ENCODE measurements at places on chromosomes 16 and 17.

DNA sequence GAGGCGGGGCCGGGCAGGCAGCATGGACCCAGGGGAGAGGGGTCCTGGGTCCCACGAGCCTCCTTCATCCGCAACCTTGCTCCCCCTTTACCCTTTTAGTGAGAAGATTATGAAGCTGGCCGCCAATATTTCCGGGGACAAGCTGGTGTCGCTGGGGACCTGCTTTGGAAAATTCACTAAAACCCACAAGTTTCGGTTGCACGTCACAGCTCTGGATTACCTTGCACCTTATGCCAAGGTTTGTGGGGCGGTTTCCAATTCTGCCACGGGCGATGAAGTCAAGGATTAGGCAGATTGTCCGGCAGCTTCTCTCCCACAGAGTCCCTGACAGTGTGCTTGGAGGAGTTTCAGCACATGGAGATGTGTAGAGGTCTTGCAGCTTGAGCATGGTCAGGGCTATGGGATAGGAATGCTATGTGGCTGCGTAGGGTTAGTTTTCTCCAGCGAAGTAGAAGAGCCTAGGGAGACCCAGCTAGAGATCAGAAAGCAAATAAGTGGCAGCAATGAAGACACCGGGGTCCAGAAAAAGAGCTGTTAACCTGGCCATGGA, 598 bp downstream of the NIP7 start:
- no peak for DNase-seq

GRCh38 chr17:66301864-66302741, at the start of gene PRKCA:
TSS of gene PRKCA (plus strand) at chr17:66302613.
- peak; percentile 37 for DNase-seq

GRCh38 chr17:66250686-66251085, 21.5 kb upstream of the APOH start:
- no peak for DNase-seq

GRCh38 chr16:27458258-27458657, 56.3 kb downstream of the IL21R start:
- DNase-seq = no peak

DNA sequence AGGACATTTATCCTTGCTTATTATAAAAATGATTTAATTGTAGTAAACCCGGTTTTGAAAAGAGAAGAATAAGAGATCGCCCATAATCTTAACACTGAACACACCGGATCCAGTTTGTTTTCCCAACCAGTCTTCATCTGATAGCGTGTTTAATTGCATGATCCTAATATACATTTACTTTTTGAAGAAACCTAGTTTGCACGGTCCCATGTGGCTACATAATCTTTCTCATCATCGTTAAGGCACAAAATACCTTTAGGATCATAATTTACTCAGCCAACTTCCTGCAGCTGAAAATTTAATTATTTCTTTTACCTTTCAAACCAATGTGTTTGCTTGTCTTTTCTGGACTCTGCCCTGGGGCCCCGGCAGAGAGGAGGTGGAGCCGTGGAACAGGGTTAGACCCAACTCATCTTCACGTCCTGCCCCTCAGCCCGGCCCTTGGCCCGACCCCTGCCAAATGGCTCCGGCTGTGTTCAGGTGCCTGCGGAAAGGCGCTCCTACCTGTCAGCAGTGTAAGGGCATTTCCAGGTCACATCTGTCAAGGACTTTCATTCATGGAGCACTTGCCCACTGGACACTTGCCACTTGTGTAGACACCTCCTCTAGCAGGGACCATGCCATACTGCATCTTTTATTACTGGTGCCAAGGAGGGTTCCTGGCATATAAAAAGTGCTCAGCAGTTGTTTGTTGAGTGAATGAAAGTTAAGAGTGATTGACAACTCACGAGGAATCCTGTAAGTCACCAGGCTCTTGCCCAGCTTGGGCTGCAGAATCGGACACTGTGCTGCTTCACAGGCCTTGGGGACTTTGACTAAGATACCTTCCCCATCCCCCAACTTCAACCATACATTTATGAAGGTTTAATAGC, 28.6 kb downstream of the SMARCE1 start:
- no peak for DNase-seq

- no peak for DNase-seq
These were observed 12.2 kb upstream of the SLX4 start for GRCh38 chr16:3623642-3624041.

GRCh38 chr16:77435272-77435820, 512 bp upstream of the ADAMTS18 start:
- DNase-seq = no peak

DNA sequence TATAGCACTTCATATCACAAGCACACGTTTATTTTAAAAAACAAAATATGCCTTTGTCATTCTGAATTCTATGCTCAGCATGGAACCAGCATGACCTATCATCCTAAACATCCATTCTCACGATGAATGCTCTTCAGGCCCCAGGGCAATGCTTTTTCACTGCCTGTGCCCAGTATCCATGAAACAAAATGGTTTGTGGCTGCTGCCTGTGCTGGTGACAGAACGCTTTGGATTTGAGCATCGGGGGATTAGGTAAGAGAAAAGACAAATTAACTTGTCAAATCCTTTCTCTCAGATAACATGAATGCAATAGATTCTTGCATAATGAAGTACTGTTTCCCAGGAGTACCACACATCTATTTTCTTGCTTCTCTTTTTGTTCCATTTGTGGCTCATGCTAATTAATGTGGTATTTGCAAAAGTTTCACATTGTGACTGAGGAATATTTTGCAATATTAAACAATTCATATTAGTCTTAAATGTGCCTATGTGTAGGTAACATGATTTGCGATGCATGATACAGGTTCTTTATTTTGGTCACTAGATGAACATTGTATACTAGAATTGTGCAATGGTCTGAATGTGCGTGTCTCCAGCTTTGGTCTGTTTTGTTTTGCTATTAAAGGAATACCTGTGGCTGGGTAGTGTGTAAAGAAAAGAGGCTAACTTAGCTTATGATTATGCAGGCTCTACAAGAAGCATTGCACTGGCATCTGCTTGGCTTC, 25.8 kb upstream of the SRSF1 start:
- no peak for DNase-seq

DNA sequence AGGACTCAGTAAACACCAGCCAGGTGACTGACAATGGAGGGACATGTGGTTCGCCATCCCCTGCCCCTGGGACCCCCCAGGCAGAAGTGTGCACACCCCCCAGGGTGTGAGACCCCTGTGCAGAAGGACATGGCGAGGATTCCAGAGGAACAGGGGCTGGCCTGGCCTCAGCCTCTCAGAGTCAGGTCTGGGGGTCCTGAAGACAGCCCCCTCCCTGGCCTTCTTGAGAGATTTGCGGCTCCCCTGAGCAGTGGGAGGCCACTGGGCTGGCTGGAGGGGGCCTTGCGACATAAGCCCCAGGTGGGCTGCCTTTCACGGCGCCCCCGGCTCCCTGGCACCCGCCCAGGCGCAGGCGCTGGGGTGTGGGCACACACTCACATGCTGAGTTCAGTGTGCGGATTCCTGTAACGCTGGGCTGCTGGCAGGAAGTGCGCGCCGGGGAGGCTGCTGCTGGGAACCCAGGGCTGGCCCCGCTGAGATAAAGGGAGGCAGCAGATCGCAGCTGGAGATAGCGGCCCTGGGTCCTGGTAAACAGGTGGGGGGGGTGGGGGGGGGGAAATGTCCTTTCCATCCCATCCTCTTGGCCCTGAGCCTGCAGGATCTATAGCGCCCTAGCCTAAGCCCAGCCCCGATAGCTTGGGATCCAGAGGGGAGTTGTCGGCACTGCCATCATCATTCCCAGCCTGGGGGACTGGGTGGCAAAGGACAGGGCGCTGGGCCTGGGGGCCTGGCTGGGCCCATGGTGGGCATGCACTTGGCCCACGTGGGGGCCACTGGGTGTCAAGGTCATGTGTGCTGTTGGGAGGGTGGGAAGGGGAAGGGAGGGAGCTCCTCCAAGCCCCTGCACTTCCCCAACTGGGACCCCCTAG, 27.1 kb downstream of the TMEM235 start:
- no peak for DNase-seq

- no peak for DNase-seq
These were observed 20.3 kb downstream of the COX4I1 start for GRCh38 chr16:85819771-85820170.

- no peak for DNase-seq
These were observed 61.4 kb downstream of the VAT1L start for GRCh38 chr16:77849646-77850258.

DNA sequence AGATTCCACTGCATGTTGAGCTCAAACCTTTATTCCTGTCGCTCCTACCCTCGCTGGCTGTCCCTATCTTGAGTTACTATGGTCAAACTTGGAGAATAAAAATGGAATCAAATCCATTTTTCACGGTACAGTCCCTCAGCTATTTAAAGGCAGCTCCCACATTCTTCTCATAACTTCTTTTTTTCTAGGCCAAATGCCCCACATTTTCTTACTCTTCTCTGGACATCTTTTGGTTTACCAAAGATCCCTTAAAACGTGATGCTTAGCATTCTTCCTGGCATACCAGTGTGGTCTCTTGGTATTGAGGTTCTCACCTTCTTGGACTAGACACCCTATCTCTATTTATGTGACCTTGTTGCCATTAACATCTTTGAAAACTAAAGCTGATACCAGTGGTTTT, 48.3 kb upstream of the MAF start:
- DNase-seq = no peak

- DNase-seq = no peak
These were observed 30.0 kb upstream of the USP22 start for GRCh38 chr17:21072745-21073197.

DNA sequence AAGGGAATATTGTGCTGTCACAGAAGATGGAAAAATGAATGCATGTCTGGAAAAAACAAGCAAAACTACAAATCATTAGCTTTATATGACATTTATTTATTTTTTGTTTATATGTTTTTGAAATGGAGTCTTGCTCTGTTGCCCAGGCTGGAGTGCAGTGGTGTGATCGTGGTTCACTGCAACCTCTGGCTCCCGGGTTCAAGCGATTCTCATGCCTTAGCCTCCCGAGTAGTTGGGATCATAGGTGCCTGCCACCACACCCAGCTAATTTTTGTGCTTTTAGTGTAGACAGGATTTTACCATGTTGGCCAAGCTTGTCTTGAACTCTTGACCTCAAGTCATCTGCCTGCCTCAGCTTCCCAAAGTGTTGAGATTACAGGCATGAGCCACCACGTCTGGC, 8.5 kb downstream of the NDE1 start:
- no peak for DNase-seq

DNA sequence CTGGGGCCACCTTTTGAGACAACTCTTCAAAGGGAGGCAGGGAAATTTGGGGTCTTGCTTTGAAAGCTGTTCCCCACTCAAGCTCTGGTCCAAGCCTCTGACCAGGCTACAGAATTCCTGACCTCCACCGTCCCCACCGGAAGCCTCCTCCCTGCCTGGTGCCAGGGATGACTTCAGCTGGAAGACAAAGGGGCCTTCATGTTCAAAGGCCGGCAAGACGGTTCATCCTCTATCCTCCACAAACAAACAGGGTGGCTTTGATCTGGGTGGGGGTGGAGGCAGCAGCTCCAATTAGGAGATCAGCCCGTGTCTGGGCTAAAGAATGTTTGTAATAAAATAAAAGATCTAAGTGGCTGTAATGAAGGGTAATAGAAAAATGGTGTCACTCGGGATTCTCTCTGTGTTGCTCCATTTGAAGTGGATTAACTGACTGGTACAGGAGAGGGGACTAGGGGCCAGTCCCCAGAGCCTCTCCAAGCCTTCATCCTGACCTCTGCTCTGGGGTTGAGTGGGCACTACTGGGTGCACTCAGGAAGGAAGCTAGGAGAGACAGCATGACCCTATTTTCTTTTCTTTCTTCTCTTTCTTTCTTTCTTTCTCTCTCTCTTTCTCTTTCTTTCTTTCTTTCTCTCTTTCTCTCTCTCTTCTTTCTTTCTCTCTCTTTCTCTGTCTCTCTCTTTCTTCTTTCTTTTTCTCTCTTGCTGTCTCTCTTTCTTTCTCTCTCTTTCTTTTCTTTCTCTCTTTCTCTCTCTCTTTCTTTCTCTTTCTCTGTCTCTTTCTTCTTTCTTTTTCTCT, 27.5 kb upstream of the NKD1 start:
- no peak for DNase-seq

All from NCI-H2227 treated with DMSO at 0.1 percent for 48 hours (cell line).